ENCODE measurements at places on chromosomes 11 and 22.

- DNase-seq, result no peak
These were observed 43.3 kb downstream of the CYB5R2 start for GRCh38 chr11:7630002-7630401.

GRCh38 chr22:46813816-46814597 is 51.6 kb downstream of the TBC1D22A start:
- no peak for DNase-seq

- DNase-seq, result no peak
These were observed 38.9 kb downstream of the CTTN start for GRCh38 chr11:70437111-70437784.

DNA sequence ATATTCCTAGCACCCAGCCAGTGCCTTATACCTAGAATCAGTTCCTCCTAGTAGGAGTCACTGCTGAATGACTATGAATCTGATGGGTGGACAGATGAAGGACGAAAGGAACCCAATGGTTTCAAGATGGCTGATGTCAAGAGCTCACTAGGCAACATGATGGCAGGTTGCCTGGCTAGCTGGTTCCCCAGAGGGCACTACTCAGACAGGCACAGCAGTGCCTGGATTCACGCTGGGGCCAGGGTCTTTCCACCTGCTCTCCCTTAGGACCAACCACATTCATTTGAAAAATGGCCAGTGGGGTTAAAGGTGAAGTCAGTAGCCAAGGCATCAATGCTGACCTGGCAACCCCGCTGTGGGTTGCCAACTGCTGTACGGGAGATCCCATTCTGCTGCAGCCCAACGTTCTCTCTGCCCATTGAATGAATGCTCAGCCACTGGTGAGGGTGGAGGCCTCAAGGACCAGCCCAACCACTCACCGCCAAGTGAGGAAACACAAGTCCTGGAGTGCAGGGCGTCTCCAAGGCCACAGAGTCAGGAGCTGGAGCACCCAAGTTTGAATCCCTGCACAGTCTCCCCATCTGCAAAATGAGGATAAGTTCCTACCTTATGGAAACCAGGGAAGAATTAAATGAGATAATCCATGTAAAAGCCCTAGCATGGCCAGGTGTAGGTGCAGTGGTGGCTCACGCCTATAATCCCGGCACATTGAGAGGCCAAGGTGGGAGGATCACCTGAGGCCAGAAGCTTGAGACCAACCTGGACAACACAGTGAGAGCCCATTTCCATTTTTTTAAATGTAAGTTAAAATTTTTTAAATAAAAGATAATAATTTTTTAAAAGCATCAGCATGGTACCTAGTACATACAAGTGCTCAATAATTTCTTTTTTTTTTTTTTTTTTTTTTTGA is 12.4 kb downstream of the MYH9 start:
- DNase-seq, result peak; percentile 32

DNA sequence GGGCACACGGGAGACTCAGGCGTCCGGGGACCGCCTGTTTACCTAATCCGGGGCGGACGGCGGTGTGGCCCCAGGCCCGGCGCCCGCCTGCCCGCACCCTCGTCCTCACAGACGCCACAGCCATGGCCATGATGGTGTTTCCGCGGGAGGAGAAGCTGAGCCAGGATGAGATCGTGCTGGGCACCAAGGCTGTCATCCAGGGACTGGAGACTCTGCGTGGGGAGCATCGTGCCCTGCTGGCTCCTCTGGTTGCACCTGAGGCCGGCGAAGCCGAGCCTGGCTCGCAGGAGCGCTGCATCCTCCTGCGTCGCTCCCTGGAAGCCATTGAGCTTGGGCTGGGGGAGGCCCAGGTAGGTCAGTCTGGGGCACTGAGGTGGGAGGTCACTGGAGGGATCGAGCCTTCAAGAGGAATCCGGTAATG is 10.0 kb upstream of the RAB1B start:
- DNase-seq, result no peak

GRCh38 chr22:24138649-24139420 is 42.5 kb upstream of the SUSD2 start:
- no peak for DNase-seq

DNA sequence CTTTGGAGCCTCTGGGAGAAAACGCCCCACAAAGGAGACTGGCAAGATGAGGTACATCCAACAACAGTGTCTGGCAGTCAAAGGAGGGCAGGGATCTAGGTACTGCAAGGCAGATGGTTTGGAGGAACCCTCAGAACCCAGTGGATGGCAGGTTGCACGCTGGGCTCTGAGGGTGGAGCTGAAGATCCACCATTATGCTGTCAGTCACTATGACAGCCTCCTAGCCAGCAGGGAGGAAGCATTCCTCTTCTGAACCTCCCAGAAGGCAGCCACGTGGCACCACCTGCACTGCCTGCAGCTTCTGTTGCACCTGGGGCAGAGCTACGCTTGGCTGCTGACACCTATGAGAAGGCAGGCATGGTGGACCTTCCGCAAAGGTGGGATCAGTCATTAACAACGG is 40.2 kb downstream of the HTR3A start:
- no peak for DNase-seq

DNA sequence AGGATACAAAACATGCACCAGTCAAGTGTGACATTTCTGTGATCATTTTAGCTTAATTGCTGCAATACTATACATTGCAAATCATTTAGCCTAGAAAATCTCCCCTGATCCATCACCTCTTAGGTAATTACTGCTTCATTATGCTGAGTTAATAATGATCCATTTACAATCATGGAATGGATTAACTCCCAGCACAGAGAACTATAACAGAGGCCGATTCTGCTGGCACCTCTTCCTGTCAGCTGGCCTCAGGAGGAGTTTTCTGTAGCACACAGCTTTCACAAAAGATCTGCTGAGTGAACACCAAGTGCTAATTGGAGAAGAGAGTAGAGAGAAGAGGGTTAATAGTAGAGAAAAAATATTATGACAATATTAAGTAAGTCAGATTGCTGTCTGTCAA is 591.8 kb upstream of the KIRREL3 start:
- no peak for DNase-seq

DNA sequence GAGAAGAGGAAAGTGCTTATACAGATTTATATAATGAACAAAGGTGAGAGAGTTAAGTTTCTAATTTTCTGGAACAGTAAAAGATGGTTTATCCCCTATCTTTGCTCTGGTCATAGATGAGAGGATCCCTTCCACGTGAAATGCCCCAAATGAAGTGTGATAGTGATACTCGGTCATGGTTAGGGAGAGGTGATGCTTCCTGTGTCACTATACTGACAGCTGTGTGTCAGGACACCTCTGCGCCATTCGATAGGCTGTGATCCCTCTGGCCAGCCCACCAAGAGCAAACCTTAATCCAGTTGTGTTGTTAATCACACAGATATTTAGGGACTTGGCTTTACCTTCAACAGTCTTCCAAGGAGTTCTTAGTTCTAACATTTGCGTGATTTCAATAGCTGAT is 57.7 kb downstream of the NCAM1 start:
- DNase-seq, result no peak

GRCh38 chr11:44607987-44608386 is 42.5 kb downstream of the CD82 start:
- no peak for DNase-seq

DNA sequence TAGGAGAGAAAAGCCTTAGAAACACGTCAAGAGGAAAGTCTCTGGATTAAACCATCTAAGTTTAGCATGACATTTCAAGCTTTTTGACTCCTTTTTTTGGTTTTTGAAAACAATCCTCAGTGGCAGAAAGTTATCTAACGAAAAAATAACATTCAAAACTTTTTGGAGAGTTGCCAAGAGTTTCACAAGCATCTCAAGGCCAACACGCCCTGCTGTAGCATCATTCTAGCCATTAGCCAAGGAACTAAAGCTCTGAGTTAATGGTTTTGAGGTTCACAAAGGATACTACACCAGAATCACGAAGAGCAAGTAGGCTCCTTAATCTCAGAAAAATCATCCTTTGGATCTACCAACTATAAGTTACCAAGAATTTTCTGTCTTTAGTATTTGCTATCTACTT is 94.8 kb downstream of the PICALM start:
- no peak for DNase-seq

DNA sequence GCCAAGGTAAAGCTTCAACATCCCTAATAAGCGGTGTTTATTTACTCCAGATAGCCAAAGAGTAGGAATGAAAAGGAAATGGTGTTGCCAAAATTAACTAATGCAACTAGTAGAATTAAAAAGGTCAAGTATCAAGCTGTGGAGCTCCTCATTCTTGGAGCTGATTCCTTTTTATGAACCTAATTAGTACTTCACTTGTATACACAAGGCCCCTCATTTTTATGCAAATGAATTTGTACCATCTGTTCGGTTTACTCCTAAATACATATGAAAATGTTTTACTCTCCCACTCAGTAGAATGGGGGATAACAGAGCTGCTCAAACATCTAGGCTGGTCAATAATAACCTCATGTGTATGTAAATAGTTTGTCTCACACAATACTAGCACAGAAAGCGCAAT is 426.4 kb upstream of the LUZP2 start:
- DNase-seq, result no peak

- no peak for DNase-seq
These were observed 461.2 kb downstream of the BRD1 start for GRCh38 chr22:49366437-49366836.

DNA sequence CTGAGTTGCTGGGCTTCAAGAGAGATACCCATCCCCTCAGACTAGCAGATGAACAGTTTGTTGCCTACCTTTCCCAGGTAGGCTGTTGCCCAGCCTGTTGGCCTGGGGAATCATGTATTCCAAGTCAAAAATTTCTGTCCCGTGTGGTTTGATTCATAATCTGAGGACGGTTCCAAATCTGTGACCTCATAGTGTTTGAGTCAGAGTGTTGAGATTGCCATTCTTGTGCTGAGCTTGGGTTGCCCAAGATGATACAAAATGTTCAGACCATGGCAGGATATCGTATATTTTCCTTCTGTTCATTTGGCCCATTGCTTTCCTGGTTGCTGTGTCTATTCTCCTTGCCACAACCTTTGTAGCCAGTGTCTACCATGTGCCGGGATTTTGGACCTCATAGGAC is 64.3 kb downstream of the CYB5R2 start:
- DNase-seq, result no peak

DNA sequence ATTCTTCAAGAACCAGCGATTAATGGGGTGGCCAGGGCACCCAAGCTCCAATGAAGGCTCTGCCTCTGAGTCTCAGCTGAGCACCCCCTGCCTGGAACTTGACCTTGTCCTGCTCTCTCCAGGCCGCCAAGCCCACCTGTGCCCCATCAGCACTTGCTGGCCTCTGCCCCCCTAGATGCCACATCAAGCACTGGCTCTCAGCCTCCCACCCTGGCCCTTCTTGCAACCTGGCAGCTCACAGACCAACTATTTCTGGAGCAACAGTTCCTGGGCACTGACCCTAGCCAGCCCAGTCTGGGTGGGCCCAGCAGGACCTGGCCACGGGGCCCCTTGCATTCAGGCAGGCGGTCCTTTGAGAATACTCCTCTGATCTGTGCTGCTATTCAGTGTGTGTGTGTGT is 98.8 kb upstream of the PITPNB start:
- DNase-seq, result no peak

DNA sequence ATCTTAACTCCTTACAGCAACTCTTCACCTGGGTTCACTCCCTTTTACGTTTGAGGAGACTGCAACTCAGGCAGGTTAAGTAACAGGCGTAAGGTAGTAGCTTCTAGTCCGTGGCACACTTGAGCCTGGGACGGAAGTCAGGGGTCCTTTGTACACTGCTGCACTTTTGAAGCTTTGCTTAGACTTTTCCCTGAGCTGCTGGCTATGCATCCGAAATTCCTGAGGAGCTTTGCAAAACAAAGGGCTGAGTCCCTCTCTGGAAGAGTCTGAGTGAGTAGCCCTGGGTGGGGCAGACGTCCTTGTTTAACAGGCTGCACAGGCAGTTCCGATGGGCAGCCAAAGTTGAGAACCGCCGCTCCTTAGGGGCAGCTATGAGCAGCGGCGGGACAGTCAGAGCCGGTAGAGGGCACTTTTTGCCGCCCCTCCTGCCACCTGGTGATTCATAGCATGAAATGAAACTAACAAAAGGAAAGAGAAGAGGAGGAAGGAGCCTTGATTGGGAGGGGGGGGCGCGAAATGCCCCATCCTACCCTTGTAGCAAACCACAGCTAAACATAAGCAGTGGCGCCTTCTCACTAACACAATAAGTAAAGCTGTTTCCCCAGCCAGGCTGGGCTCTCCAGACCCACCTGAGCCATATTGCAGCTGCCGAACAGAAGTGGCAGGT is 1.4 kb downstream of the TMEM109 start:
- peak; percentile 86 for DNase-seq

DNA sequence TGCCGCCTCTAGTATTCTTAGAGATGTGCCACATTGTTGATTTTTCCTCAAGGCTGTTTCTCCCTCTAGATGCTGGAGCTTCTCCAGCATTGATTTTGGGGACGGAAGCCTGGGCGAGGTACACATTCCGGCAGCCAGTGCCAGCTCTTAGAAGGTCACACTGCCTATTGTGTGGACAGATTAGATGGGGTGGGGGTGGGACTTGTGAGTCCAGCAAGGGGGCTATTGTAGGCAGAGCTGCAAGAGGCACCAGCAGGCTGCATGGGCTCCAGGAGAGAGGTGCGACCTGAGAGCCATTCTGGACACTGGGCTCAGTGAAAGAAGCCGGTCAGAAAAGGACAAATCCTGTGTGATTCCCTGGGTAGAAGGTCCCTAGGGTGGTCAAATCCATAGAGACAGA is 12.4 kb downstream of the C11orf21 start:
- DNase-seq, result no peak

GRCh38 chr11:103029401-103029800 is 62.6 kb downstream of the DCUN1D5 start:
- DNase-seq, result no peak

- no peak for DNase-seq
These were observed 177.8 kb upstream of the NARS2 start for GRCh38 chr11:78752494-78752893.

DNA sequence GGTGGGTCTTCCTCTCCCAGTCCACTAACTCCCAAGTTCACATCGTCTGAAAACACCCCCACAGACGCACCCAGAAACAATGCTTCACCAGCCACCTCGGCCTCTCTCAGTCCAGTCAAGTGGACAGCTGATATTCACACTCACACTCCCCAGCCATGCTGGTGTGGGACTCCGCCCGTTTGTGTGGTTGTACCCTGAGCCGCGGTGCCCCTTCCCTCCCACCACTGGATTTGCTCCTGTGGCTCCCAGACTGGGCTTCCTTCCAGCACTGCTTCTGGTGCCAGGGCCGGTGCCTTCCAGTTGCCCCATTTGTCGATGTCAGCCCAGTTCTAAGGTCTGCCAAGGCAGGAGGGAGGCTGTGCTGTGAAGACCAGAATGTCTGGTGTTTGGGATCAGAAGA is 37.9 kb upstream of the PLET1 start:
- DNase-seq, result no peak

DNA sequence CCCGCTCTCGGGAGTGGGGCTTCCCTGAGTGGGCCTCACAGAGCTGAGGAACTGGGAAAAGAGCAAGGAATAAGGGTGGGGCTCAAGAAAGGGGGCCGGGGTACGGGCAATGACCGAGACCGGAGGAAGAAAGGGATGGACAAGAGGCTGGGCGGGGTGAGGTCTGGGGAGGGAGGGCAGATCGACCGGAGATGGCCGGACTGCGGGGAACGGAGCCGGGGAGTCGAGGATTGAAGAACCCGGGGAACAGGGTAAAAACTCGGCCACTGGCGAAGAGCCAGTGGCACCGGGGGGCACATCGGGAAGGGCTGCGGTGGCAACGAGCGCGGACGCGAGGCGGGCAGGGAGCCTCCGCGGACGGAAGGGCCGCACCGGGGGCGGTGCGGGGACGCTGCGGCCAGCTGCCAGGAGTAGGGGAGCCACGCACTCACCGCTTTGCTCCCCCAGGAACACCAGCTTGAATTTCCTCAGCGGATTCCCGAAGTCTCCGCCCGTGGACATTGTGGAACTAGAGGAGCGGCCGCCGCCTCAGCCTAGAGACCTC is 667 bp downstream of the RAB6A start:
- DNase-seq, result peak; percentile 43

- DNase-seq, result no peak
These were observed 42.4 kb downstream of the PITPNB start for GRCh38 chr22:27876684-27877083.
